ENCODE measurements at places on chromosomes 12 and 14.

DNA sequence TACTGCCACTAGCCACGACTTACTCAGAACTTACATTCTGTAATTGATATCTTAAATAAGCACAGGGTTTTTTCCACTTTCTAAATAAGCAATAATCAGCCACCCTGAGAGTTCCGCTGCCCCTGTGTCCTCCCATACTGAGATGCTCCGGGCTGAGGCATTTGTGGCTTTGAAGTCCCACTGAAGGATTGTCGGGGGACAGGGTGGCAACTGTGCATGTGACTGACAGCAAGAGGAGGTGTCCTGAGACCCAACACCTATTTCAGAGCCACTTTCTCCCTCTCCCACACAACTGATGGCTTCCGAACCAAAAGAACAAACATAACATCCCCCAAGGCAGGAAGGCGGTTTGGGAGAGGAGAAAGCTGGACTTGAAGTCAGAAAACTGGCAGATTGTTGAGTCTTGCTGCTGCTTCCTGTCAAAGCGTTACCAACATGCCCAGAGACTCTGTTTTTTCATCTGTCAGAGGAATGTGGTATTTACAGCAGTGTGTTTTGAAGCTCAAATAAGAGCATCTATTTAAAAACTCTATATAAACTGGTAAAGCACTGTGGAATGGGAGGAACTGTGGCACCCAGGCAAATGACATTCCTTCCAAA is 157.9 kb upstream of the FKBP4 start:
- no peak for DNase-seq

DNA sequence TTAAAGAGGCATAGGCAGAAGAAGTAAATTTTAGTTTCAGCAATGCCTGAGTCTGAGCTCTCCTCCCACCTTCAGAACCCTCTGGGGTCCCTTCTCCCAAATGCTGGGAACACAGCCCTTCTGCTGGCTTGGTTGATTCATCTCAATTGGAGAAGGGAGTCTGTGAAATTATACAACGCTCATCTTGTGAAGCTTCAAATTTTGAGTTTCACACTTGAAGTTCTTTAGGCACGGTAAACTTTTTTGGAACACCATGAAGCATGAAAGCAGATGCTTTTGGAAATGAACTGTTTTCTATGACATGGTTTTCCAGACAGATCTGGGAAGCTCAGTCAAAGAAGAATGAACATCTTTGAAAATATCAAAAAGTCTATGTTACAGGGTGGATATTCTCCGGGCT is 69.9 kb downstream of the TBK1 start:
- no peak for DNase-seq

DNA sequence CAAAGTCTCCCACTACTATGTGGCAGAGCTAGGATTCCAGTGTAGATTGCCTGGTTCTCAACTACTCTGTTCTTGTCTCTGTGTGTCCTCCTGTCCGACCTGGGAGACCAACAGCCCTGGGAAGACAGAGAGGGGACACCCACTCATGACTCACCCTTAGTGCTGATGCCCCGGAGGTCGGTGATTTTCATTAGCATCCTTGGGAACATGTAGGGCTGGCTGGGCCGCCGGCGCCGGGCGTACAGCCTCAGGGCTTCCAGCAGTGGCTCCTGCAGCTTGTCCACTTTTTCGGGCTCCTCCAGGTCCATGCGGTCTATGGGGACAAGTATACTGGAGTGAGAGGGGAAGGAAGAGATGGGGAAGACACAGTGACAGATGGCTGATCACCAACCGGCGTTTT is 5.9 kb upstream of the ITGB7 start:
- DNase-seq, result no peak

GRCh38 chr12:65199604-65200003 is 30.2 kb downstream of the LEMD3 start:
- DNase-seq, result no peak

GRCh38 chr12:102022286-102022685 is 39.5 kb downstream of the WASHC3 start:
- DNase-seq, result no peak

DNA sequence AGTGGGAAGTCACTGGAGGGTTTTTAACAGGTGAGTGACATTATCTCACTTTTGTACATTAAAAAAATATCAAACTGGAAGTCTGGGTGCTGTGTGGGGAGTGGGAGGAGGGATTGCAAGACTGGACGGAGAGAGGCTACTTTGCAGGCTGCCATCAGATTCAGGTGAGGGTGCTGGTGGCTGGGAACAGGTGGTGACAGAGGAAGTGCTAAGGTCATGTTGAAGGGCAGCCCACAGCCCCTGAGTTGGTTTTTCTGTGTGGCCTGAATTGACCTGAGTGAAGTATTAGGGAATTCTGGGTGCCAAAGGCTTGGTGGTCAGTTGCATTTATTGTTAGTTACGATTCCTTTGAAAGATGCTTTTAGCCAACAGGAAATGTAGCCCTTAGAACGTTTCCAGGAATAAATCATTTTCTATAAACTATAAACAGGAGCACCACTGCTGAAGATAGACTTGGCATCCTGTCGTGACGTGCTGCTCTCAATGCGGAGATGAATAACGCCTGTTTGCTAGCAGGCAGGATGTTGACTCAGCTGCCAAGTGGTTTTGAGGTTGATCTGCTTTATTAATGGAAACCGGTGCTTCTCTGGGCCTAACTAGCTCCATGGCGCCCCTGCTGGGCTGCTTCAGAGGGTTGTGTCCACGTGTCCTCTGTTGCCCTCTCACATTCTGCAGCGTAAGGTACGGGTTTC is 707.5 kb upstream of the TMEM132C start:
- peak; percentile 92 for DNase-seq

GRCh38 chr14:100147181-100147631 is 12.2 kb downstream of the DEGS2 start:
- no peak for DNase-seq

GRCh38 chr14:78823035-78823434 is 652.9 kb downstream of the NRXN3 start:
- no peak for DNase-seq

DNA sequence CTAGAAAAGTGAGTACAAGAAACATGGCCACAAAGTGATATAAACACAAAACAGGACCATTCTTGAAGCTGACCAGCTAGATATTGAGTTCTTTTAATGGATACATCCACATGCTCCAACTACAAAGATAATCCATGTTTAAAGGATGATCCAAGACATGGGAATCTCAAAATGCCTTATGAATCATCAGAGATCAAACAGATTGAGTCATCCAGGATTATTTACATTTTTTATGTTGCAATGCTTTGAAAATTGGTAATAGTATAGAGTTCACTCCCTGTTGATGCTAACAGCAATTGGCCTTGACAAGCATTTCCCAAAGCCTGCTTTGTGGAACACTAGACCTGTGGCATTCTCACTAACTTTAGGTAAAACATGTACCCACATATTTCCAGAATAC is 293.0 kb upstream of the TBX3 start:
- peak; percentile 80 for DNase-seq

GRCh38 chr12:47652521-47653234 is 53.2 kb downstream of the RPAP3 start:
- no peak for DNase-seq

DNA sequence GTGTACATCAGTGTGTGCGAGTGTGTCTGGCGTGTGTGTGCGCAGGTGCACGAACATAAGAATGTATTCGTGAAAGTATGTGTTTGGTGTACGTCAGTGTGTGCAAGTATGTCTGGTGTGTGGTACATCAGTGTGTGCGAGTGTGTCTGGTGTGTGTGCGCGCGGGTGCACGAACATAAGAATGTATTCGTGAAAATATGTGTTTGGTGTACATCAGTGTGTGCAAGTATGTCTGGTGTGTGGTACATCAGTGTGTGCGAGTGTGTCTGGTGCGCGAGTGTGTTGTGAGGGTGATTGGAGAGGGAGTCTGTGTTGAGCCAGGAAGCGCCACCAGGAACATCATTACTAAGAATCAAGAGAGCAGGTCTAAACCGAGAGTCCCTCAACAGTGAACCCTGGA is 143.8 kb downstream of the BCL11B start:
- no peak for DNase-seq

DNA sequence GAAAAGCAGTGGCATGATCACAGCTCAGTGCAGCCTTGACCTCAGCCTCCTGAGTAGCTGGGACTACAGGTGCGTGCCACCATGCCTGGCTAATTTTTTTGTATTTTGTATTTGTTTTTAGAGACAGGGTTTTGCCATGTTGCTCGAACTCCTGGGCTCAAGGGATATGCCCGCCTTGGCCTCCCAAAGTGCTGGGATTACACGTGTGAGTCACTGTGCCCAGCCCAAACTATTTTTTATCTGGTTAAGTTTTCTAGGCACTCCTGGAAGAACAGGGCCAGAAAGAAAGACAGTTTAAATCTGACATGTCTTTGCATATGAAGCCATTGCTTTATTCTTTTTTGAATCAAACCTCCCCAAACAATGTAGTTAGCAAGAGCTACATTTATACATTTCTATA is 27.5 kb upstream of the PTGR2 start:
- no peak for DNase-seq

- DNase-seq, result no peak
These were observed 74.4 kb upstream of the LRFN5 start for GRCh38 chr14:41532255-41532654.

DNA sequence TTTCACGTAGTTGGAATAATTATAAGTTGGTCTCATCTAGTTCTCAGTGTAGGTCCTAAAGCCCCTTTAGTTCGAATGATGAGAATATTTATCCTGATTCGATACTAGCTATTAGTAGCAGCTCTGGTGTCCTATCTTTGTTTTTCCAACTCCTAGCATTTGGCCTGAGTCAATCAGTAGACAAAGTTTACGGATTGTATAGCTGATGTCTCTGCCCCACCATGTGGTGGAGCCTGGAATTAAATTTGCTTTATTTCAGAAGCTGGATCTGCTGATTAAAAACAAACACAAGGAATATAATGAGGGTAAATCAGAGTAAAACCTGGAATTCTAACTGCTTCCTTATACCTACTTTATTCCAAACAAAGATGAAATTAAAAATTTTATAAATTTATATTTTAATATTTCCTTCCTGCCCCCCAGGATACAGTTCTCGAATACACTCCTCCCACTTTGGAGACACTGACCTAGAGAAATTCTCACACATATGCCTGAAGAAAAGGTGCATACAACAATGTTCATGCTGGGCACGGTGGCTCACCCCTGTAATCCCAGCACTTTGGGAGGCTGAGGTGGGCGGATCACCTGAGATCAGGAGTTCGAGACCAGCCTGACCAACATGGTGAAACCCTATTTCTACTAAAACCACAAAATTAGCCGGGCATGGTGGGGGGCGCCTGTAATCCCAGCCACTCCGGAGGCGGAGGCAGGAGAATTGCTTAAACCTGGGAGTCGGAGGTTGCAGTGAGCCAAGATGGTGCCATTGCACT is 7.6 kb upstream of the BRMS1L start:
- DNase-seq, result no peak

DNA sequence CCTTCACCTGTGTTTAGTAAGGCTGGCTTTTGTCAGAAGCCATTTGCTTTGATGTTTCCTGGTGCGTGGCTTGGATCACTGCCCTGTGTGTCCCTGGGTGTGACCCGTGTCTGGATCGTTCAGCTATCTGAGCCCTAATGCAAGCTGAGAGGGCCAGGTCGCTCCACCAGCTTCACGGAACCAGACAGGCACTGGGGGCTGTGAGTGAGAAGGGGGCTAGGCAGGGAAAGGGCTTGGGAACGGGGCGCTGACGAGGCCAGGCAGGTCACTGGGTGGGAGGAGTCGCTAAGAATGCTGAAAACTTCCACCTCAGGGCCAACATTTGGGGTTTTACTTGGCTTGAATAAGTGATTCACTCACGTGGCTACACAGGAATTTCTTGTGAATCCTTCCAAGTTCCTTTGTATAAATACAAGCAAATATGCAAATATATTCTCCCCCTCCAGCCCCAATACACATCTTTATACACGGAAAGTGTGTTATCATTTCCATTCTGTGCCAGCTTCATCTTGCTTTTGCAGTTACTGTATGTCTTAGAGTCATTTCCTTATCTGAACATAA is 24.2 kb upstream of the MMP17 start:
- DNase-seq, result no peak

DNA sequence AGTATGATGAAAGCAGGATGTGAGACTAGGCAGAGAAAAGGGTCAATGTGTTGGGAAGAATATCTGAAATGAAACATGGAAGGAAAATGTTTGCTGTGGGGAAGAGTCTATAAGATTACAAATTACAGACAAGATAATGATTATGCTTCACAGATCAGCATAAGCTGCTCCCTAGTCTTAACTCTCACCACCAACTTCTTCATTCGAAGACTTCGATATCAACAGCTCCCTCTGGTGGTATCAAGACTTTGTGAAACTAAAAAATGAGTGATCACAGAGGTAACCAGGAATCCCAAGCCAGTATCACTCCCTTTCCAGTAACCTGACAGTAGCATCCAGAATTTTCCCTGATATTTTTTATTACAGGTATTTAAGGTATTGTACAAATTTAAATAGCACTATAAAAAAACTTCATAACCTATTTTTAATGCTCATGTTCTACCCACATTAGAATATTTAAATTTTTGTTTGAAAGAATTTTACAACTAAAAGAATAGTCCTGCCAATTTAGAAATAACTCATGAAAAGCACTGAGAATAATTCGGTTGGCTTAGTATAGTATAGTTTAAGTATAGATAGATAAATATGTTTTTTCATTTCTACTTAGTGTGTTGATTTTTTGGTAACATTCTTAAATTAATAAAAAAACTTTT is 84.4 kb downstream of the C2CD5 start:
- no peak for DNase-seq
